Stimulated activated CD4-positive, alpha-beta T cell treated with anti-CD3 and anti-CD28 coated beads, Interleukin-2, amount 100 ng/mL, for 24 hours (primary cell): ENCODE measurements at places on chromosomes 5 and 9.
A peak's percentile ranks its signal among the peaks of the same experiment; 100 is the strongest.

DNA sequence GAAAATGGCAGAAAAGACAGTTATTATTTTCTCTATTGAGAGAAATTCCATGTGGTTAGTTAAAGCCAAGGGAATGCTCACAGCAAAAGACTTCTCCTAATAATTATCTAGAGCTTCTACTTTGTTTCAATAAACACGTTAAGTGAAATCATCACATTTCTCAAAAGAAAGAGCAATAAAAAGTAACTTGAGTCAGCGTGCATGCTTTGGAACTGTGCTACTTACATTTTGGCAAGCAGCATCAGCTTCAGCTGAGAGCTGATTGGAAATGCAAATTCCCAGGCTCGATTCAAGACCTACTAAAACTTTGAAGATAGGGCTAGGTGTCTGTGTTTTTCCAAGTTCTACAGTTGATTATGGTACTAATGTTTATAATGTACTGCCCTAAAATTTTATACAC lies 132.1 kb downstream of the CDH18 start:
- DNase-seq, result no peak

GRCh38 chr5:94746731-94747124 lies 128.3 kb downstream of the SLF1 start:
- no peak for DNase-seq

DNA sequence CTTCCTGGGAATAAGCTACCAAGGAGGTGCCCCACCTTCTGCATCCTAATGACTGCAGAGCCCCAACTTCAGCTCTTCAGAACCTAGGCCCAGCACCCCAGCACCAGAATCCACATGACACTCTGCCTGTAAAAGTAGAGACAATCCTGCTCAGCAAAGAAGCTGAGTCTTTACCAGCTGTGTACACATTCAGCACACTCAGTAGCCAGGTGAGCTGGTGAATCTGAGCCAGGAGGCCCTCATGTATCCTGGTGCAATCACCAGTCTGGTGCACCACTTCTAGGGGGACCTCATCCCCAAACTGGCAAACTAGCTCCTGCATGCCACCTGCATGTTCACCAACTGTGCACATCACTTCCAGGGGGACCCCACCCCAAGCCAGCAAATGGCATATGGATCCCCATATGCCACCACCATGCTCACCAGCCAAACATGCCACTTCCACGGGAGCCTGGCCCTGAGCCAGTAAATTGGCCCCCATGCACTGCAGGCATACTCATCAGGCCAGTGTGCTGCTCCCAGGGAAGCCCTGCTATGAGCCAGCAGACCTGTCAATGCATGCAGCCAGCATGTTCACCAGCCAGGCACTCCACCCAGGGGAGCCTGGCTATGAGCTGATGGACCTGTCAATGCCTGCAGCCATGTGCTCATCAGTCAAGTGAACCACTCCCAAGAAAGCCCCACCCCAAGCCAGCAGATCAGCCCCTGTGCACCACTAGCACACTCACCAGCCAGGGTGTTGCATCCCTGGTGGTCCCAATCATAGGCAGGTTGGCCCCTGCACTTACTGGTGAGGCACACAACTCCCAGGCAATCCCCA lies 15.6 kb upstream of the BTNL9 start:
- no peak for DNase-seq

- DNase-seq, result no peak
Measured at GRCh38 chr5:38468978-38469706, 87.3 kb downstream of the LIFR start.

- DNase-seq, result no peak
Measured at GRCh38 chr9:75065510-75065909, 22.4 kb downstream of the NMRK1 start.

DNA sequence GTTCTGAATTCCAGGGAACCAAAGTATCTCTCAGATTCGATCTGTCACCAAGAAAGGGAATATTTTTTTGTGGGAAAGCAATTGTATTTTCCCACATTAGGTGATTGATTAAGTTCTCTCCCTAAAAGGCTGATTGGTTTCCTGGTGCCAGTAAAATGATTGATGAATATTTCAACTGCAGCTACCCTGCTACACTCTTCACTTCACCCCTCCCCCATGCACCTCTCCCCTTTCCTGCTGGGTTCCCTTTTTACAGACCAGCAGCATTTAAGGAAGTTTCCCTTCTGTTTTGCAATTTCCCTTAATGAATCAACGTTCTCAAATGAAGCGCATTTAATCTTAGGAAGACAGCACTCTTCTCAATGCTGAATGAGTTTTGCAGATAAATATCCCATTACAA lies 13.1 kb downstream of the NR6A1 start:
- no peak for DNase-seq

DNA sequence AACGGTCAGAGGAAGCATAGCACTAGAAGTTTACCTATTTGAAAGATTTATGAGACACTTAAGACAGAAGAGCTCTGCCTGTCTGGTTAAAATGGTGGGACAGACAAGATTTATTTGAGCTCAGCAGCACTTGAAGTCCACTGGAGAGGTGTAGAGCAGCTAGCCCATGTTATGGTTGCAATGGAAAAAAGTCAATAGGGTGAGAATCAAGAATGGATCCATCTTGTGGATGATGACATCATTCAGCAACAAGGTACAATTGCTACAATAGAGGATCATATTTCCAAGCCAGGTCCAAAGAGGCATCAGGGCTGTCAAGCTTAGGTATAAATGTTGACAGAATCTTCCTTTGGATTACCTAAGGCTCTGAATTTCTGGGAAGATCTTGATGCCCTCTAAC lies 21.1 kb upstream of the ZNF131 start:
- DNase-seq, result no peak

DNA sequence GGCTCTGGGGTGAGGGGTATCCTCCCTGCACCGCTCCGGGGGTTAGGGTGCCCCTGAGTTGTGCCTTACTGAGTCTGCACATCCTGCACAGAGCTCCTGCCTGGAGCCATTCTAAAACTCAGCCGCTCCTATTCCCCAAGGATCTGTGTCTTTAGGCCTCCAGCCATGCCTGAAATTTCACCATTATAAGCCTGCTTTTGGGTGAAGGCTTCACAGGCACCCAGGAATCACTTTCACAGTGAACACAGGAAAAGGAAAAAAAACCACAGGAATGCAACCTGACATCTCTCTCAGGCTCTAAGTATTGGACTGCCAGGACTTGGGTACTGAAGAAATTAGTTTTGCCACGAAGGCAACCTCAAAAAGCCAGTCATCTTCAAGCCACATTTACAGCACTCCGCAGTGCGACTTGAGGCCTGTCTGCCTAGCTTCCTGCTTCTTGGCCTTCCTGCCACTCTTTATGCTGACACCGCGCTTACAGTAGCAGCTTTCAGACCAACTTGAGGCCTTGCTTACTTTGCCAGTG lies 30.9 kb downstream of the GALNT10 start:
- peak; percentile 59 for DNase-seq

DNA sequence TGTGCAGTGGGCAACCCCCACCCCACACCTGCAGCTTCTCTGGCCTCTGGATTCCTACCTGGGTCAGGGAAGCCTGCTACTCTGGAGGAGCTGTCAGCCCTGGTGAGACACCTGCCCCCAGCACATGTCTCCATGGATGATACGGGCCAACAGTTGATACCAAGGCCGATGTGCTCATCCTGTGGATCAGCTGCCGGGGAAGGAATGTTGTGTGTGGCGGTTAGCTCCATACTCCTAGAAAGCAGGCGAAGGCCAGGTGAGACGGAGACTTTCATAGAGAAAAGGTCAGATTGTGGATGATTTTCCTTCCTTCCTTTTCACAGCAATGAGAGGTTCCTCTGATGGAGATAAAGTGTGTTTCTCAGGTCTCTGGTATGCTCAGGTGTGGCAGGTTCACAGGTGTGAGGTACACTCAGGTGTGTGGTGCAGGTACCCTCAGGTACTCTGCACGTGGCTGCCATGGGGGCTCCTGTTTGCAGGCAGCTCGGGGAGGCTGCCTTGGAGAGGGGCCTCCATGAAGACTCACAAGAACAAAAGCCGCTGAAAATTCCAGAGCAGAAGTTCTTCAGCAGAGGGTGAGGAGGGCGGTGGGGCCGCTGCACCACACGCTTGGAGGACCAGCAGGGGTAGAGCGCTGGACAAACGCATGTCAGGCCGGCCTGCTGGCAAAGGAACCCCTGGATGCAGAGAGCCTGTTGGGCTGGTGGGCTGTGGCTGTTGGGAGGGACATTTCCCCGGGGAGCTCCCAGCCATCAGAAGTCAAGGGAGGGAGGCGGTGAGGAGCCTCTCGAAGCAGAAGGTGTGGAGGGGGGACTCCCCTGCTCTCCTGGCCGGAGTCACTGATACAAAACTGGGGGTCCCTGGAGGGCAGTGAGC lies 5.1 kb upstream of the AHRR start:
- DNase-seq, result no peak

GRCh38 chr9:107838766-107839165 lies 349.2 kb upstream of the KLF4 start:
- no peak for DNase-seq

DNA sequence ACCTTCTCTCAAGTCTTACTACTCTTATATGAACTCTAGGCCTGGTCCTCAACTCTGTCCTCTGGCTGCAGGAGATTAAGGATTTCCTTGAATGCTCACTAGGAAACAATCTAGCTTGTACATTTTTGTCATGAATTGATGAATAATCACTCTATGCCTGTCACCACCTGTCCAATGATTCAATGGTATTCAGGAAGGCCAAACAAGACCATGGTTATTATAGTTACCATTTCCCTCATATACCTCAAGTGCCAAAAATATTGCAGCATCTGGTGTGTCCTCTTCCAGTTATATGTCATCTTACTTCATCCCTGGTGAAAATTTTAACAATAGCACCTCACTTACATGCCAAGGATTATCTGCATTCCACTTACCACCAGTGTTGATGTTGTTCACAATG lies 179.0 kb upstream of the MOCS2 start:
- DNase-seq, result no peak

GRCh38 chr9:109473329-109473728 lies 24.8 kb downstream of the PTPN3 start:
- no peak for DNase-seq

DNA sequence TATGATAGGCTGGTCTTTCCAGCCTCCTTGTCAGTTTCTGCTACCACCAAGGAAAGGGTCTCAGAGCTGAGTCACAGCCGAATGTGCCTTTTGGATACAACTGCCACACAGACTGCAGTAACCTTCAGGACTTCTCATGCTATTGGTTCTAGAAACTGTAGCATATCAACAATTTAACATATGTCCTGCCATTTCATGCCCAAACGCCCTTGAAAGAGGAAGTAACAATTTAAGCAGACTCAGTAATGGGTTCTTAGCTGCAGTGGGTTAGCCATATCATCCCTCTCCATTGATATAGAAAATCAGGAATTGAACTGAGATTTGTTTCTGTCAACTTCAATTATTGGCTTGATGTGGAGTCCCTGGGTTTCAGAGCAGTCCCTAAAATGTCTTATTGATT lies 4.1 kb upstream of the CLK4 start:
- DNase-seq, result no peak

DNA sequence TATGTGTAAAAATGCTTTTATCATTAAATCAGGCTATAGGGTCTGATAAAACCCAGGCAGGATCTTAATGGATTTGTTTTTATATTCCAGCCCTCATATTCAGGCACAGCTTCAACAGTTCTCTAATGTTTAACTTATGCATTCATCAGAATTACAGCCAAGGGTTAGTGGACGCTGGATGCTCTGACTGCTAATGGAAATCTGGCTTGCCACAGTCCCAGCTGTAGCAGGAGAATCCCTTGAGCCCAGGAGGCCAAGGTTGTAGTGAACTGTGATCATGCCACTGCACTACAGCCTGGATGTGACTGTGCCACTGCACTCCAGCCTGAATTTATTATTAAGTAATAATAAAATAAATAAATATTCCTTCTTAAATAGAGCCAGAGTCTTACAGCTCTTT lies 98.0 kb downstream of the SLC25A46 start:
- DNase-seq, result no peak

DNA sequence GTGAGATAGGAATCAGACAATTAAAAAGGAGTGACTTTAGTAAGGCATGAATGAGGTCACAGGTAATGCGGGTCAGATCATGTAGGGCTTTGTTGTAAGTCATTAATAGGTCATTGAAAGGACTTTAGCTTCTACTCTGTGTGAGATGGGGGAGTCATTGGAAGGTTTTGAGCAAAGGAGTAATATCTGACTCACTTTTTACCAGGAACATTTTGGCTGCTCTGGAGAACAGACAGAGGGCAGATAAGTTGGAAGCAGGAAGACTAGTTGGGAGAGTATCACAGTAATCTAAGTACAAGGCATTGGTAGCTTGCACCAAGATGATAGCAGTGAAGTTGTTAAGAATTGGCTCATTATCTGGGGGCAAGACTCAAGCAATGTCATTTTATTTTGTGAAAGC lies 37.4 kb downstream of the KIF2A start:
- DNase-seq, result no peak

- no peak for DNase-seq
Measured at GRCh38 chr5:143044265-143044664, 274.1 kb downstream of the ARHGAP26 start.

DNA sequence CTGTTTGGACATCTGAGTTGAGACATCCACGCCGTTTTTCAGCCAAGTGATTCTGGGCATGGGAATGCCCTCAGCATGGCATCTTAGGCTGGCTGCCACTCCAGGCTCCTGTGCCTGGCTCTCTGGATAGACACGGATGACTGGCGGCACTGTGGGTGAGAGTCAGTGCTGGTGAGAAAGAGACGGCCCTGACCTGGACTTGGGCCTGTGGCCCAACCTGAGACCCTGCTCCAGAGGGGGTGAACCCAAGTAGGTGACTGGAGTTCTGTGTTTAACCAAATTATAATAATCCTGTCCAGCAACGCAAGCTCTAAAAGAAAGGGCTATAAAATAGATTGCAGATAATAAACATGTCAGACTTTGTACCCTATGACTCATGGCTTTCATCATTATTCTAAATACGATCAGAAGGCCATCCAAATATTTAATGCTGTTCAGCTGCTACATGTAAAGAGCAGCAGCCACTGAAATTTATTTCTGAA lies 173.9 kb downstream of the HSPA4 start:
- no peak for DNase-seq

DNA sequence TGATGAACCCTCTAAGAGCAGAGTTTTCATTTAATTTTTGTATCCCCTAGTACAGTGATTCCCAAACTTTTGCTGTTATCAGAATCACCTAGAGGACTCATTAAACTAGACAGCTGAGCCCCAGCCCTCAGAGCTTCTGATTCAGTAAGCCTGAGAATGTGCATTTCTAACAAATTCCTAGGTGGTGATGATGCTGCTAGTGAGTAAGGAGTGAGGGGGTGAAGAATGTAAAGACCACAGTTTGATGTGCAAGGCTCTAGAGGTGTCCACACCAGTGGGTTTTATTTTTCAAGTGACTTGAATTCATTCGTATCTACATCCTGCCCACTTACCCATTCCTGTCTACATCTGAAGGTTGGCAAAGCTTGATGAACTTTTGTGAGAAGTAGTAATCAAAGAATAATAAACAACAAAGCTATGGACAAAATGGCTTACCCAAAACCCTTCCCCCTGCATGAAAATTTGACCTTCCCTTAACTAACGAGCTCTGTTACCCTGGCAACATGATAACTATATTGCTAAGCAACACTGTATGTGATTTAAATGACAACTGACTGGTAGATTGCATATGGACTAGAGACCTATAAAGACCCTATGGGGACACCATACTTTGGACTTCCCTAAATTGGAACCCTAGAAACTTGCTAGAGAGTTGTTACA lies 35.2 kb downstream of the DTWD2 start:
- DNase-seq, result no peak

DNA sequence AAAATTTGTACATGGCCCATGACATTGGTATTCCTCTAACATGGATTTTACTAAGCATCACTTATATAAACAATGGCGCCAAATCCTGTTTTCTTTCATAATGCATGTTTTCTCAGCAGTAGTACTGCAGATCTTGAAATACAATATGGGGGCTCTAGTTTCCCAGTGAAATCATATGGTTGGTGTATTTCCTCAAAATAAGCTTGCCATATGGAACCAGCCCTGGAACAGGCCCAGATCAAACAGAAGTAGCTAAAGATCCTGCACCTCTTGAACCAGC lies 163.9 kb downstream of the ZNF608 start:
- no peak for DNase-seq
